GM18507 (cell line): ENCODE measurements at places on chromosomes 6 and 20.

GRCh38 chr6:53573299-53573698, 28.4 kb upstream of the GCLC start:
- no peak for DNase-seq

DNA sequence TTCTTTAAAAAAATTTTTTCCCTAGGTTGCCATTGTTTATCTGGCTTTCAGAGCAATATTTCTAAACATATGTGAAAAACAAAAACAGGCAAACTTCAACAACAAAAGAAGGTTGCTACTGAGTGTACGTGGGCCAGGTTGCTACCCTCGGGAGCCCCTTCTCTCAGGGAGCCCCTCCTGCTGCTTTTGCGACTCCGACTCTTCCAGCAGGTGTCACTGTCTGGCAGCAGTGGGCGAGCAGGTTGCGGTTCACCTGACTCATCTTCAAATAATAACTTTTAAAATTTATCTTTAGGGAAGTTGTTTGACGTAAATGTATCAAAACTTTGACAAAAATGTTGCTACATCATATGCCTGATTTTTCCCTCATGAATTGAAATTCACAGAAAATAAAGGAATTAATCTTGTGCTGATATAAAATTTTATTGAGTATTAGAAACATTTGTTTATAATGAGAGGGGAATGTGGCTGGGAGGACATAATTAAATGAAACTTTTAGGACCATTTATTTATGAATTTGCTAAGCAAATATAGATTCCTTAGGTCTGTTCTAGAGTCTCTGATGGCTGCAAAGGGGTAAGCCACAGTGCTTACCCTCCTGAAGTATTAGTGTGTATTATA, 138.8 kb downstream of the HIVEP1 start:
- no peak for DNase-seq

- no peak for DNase-seq
Measured at GRCh38 chr6:43489277-43490072, 12.1 kb downstream of the TJAP1 start.

- DNase-seq = no peak
Measured at GRCh38 chr20:10651227-10651990, 22.4 kb downstream of the JAG1 start.

DNA sequence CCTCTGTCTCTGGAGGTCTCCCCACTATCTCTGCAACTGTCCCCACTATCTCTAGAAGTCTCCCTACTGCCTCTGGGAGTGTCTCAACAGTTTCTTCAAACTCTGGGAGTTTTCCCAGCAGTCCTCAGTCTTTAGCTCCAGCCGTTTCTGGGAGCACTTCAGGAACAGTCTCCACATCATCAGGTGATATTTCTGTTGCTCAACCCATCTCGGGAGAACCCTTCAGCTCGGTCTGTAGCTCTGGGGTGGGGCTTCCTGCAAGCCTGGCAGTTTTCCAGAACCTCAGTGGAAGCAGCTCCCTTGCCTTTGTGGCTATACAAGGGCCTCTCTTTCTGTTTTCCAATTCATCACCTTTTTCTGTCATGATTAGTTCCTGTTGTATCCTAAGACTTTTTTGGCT, 3.0 kb upstream of the SFTA2 start:
- DNase-seq = no peak

- no peak for DNase-seq
Measured at GRCh38 chr6:24543683-24544082, 48.9 kb downstream of the ALDH5A1 start.

- no peak for DNase-seq
Measured at GRCh38 chr20:47814632-47815415, 29.5 kb upstream of the SULF2 start.

GRCh38 chr6:41937861-41938574, 3.6 kb downstream of the CCND3 start:
- no peak for DNase-seq

- DNase-seq = no peak
Measured at GRCh38 chr6:121430514-121431460, 4.7 kb upstream of the GJA1 start.

GRCh38 chr6:17851001-17851719, 136.3 kb downstream of the KIF13A start:
- no peak for DNase-seq

DNA sequence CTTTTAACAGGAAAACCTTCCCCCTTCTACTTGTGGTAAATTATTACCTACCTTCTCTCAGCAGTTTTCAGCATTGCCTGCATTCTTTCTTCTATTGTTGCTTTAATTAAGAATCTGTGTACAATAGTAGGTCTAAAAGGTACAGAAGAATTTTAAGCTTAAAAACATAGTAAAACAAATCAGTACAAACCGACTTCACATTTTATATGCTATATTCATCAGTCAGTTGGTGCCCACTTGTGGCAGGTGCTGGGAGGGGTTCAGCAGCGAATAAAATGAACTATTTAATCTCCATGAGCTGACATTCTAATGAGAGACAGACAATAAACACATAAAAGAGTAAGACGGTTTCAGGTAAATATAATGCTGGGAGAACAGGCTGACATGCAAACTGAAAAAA, 73.4 kb upstream of the FBXO30 start:
- DNase-seq = no peak

DNA sequence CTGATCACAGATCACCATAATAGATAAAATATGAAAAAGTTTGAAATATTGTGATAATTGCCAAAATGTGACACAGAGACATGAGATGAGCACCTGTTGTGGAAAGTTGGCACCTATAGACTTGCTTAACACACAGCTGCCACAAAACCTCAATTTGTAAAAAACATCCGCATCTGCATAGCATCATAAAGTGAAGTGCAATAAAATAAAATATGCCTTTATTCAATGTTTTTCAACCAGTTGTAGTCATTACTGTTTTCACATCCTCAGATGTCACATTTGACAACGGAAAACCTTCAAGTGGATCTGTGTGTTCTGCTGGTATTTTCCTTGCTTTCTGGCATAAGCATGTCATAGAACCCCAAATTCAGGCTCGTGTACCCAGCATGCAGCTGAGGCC, 50.2 kb upstream of the IFNGR1 start:
- DNase-seq = no peak

- no peak for DNase-seq
Measured at GRCh38 chr20:2873747-2874041, 413 bp downstream of the PTPRA start.
